ENCODE measurements at places on chromosomes 11 and 22. TPM values are rescaled to one million over a fixed set of nuclear protein-coding genes. Genes with fewer than 3 reads are reported as not detected.
A peak's percentile ranks its signal among the peaks of the same experiment; 100 is the strongest.

Gene ADAMTS15
- 0.92 TPM for total RNA-seq

DNA sequence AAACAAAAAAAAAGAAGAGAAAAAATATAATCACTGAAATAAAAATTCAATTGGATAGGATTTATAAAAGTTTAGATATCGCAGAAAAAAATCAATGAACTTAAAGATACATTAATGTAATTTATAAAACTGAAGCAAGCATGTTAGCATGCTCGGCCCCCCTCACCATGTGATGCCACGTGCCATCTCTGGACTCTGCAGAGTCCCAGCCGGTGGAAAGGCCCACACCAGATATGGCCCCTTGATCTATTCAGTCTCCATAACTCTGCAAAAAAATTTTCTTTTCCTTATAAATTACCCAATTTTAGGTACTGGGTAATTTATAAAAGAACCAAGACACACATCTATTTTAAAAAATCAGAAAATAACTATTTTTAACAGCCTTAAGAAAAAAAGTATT is 476.0 kb upstream of the ANO3 start:
- DNase-seq: no peak

GRCh38 chr11:1198561-1199240 is 24.2 kb upstream of the MUC5B start:
- DNase-seq: no peak

DNA sequence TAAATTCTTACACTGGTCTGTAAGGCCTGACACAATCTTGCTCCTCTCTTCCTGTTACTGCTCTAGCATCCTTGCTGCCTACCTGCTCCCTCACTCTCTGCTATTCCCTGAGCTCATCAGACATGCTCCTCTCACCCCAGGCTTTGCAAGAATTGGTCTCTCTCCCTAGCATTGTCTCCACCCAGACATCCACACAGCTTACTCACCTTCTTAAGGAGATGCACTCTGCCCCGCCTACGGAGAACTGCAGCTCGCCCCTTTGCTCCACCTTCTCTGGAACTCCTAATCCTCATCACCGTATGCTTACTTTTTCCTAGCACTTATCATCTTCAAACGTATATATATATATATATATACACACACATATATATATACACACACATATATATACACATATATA is 23.3 kb upstream of the TMPRSS5 start:
- no peak for DNase-seq

Gene EEF1G
- total RNA-seq: 1,532 TPM

- no peak for DNase-seq
Observed at GRCh38 chr11:68261006-68261405, 10.8 kb downstream of the C11orf24 start.

DNA sequence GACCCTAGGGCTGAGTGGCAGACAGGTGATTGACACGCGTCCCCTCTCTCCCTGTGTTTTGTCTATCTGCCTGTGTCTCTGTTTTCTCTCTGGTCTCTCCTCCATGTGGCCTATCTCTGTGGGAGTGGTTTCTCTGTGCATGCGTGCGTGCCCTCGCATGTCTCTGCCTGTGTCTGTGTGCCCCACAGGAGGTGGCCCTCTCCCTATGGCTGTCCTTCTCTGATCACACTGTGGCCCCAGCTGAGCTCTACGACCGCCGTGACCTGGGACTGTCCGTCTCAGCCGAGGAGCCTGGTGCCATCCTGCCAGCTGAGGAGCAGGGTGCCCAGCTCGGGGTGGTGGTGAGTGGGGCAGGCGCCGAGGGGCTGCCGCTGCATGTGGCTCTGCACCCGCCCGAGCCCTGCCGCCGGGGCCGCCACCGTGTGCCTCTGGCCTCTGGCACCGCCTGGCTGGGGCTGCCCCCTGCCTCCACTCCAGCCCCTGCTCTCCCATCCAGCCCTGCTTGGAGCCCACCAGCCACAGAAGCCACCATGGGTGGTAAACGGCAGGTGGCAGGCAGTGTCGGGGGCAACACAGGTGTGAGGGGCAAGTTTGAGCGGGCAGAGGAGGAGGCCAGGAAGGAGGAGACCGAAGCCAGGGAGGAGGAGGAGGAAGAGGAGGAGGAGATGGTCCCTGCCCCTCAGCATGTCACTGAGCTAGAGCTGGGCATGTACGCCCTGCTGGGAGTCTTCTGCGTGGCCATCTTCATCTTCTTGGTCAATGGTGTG is 11.6 kb downstream of the TMEM132A start:
- DNase-seq: no peak

- no peak for DNase-seq
Observed at GRCh38 chr22:19748991-19749664, 11.4 kb upstream of the TBX1 start.

DNA sequence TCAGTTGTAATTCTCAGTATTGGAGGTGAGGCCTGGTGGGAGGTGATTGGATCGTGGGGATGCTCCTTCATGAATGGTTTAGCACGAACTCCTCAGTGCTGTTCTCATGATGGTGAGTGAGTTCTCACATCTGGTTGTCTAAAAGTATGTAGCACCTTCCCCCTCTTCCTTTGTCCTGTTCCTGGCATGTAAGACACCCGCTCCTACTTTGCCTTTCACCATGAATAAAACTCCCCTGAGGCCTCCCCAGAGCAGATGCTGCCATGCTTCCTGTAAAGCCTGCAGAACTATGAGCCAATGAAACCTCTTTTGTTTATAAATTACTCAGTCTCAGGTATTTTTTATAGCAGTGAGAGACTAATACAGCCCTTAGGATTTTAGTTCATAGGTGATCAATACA is 191.5 kb downstream of the MAML2 start:
- no peak for DNase-seq

Gene MMP27
- total RNA-seq: not detected

- DNase-seq: no peak
Observed at GRCh38 chr11:2303627-2304505, 2.1 kb downstream of the TSPAN32 start.

Gene ACR
- not detected for total RNA-seq

GRCh38 chr11:37322333-37323194 is 724.5 kb upstream of the RAG2 start:
- DNase-seq: peak; percentile 6

GRCh38 chr11:36744375-36745168 is 146.5 kb upstream of the RAG2 start:
- DNase-seq: peak; percentile 66

DNA sequence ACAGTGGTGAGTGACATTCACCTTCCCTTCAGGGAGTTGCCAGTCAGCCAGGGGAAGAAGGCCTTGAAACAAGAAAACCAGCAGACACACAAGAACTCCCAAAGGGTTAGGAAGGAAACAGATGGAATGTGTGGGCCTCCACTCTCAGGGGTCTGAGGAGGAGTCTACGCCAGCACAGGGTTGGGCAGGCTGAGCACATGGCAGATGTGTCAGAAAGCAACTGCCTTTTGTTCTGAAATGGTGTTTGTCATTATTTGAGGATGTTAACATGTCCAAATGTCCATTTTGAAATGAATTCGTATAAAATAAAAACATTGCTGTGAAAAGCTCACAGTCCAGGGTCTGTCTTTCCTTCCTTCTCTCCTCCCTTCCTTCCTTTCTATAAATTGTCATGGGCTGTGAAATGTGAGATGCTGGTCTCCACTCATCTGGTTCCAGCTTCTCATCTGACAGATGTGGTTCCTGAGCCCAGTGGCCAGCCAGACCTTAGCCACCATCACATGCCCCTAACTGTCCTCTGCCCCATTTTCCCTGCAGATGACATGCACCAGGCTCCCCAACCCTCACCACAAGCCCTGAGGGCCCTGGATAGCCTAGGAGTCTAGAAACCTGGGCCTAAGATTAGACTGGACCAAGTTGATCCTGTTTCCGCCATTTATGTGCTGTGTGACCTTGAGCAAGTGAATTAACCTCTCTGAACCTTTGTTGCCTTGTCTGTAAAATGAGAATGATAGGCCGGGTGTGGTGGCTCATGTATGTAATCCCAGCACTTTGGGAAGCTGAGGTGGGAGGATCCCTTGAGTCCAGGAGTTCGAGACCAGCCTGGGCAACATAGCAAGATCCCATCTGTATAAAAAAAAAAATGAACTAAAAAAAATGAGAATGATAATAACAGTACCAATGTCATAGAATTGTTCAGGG is 56.2 kb upstream of the CRYBB3 start:
- peak; percentile 29 for DNase-seq

Gene FJX1
- total RNA-seq: 52.2 TPM

Gene DERL3
- 0.23 TPM for total RNA-seq
